ENCODE measurements at places on chromosomes 5 and 9. TPM values are rescaled to one million over a fixed set of nuclear protein-coding genes. Genes with fewer than 3 reads are reported as not detected.

Gene CAVIN4
- total RNA-seq: not detected

Gene PRR16
- 11.9 TPM for total RNA-seq

Gene PARP8
- 1.4 TPM for total RNA-seq

Gene IL3
- not detected for total RNA-seq

Gene HAND1
- total RNA-seq: not detected

Gene CNTLN
- 4.2 TPM for total RNA-seq

Gene IRX2
- total RNA-seq: 0.72 TPM

Gene KCNV2
- not detected for total RNA-seq

Gene NIPAL4
- total RNA-seq: not detected

Gene CBY3
- not detected for total RNA-seq

Gene CCDC180
- total RNA-seq: under 0.01 TPM

Gene CD180
- not detected for total RNA-seq

Gene C9orf50
- not detected for total RNA-seq

All from cardiac atrium fibroblast (primary cell).